ENCODE measurements at places on chromosomes 6 and 20. TPM values are rescaled to one million over a fixed set of nuclear protein-coding genes. Genes with fewer than 3 reads are reported as not detected.
A peak's percentile ranks its signal among the peaks of the same experiment; 100 is the strongest.

The EPB41L1 gene
- 37.2 TPM for polyA plus RNA-seq

The CAGE1 gene
- polyA plus RNA-seq: not detected

The CCN5 gene
- 0.27 TPM for polyA plus RNA-seq

The AIF1 gene
- polyA plus RNA-seq: 21.4 TPM

The GRM1 gene
- polyA plus RNA-seq: 0.05 TPM

DNA sequence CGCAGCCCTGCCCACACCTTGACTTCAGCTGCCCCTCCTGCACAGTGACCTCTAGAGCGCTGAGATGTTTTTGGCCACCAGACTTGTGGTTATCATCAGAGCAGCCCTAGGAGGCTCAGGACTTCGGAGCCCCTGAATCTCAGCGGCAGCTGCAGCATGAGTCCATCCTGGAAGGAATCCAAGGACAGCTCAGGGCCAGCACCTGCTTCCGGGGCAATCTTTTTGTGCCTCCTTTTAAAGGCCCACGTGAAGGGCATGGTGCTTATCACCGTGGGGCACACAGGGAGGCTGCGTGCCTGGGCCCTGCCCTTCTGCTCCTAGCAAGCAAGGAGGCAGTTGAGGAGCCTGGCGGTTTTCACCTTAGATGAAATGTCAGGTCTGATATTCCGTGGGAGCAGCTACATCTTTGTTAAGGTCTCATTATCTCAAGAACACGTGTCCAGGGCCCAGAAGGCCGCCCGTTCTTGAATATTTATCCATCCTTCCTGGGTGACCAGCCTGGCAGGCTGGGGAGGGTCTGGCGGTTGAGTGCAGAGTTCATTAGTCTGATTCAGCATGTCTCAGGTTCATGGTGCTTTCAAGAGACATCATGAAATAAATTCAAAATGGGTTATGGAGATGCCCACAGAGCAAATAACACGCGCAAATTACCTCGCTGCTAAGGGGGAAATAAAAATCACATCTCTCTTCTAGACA lies 392.4 kb downstream of the TAF4 start:
- no peak for DNase-seq

GRCh38 chr6:63441266-63441956 lies 121.6 kb upstream of the LGSN start:
- no peak for DNase-seq

GRCh38 chr6:155215906-155216305 lies 47.9 kb upstream of the CLDN20 start:
- DNase-seq: no peak

DNA sequence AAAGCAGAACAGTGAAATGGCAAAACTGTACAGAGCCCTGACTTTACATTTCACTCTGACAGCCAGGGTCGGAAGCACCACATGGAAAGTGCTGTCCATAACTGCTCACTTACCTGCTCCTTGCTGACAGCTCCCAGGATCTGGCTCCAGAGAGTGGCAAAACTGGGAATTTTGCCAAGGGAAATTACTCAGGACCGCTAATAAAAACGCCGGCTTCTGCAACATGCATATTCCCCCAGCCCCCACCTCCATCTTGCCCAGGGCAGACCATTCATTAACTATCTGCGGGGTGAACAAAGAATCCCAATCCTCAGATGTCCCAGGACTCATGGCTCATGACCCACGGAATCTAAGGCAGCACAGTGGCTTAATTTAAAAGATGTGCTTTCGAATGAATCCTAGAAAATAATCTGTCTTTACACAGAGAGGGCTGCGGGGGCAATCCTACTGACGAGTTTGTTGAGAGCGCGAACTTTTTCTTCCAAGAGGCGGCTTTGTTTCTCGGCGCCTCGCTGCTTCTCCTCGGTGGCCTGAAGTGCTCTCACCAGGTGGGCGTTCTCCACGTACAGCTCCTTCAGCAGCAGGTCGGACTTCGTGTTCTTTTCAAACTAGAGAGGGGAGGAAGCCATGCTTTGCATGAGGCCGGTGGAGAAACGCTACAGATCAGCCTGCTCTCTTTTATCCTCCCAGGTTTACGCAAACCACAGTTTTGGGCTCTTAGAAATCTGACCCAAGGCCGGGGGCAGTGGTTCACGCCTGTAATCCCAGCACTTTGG lies 45.8 kb downstream of the GINS1 start:
- DNase-seq: peak; percentile 11
